ENCODE measurements at places on chromosomes 4 and X.

GRCh38 chrX:44224760-44225159 lies 118.7 kb downstream of the EFHC2 start:
- no peak for DNase-seq

GRCh38 chr4:158020734-158021346 lies 152.0 kb downstream of the GASK1B start:
- DNase-seq, result no peak

GRCh38 chr4:77100234-77100633 lies 24.4 kb upstream of the CCNI start:
- DNase-seq, result no peak

GRCh38 chr4:133147921-133148689 lies 989 bp upstream of the PCDH10 start:
- DNase-seq, result no peak

GRCh38 chr4:185779517-185779916 lies 32.5 kb downstream of the SORBS2 start:
- DNase-seq, result no peak

DNA sequence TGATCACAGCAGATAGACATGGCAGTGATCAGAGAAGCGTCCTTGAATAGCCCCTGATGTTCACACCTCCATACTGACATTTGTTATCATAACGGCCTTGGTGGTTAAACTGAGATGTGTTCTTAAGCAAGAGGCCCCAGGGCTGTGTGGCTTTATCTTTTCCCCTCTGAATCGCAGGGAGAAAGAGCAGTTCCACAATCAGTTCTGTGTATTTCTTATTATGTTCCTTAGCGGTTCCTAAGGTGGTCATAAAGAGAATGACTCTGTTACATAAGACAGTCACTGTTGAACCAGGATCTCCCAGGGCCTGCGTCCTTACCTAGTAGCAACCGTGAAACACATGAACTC lies 52.8 kb upstream of the CBR4 start:
- DNase-seq, result no peak

- no peak for DNase-seq
These were observed 119.2 kb downstream of the NAA11 start for GRCh38 chr4:79206660-79207059.

DNA sequence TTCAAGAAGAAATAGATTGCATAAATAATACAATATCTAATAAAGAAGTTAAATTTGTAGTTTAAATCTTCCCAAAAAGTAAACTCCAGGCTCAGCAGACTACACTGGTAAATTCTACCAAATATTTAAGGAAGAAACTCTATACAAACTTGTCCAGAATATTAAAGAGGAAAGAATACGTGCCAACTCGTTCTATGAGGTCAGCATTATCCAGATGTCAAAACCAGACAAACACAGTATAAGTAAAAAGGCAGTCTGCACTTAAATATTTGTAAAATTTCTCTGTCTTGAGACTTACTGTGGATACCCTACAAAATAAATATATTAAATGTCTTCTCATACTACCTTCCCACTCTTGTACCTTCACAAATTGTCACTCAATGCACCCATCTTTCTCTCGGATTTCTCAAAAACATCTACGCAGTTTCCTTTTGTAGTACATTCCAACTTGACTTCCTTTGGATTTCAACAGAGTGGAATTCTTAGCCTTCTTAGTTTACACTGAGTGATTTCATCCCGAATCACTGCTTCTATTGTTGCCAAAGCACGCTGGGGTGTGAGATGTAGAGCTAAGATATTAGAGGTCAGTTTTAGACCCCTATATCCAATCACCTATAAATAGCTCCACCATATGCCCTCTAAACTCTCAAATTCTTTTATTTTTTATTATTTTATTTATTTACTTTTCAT lies 71.6 kb upstream of the MAB21L2 start:
- DNase-seq, result no peak

DNA sequence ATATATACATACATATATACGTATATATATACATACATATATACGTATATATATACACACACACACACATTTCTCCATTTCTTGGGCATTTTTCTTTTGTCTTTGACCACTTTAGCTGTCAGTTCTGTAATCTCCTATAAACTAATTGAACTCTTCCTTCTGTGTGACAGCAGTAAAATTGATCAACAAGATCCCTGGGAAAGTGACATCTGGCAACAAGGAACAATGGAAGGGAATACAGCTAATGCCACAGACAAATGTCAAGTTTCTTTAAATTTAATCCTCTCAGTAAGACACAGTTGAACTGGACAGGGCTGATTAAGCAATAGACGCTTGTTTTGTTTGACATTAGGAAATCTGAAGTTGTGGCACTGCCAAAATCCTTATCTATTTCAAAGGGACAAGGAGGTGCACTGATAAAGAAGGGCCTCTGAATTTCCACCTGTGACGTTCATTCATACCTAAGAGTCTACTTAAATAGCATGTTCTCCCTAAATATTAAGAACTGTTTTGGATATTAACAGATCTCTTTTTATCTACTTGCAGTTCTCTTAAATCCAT lies 126.9 kb downstream of the RNF150 start:
- no peak for DNase-seq

- DNase-seq, result no peak
These were observed 14.8 kb downstream of the AMTN start for GRCh38 chr4:70533211-70533610.

DNA sequence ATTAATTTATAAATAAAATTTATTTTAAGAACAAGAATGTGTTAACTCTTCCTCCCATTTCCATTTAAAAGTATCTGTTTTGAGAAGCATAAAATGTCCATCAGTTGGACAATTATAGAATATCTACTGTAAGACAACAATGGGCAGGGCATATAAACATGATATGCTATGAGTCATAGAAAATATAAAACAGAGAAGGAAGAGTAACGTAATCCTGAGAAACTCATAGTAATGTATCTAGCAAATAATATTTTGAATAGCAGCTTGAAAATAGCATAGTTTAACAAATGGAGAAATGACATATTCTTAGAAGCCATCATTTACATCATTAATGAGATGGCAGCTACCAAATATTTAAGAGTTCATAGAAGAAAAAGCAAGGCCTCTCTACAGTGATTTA lies 820.3 kb upstream of the PCDH10 start:
- no peak for DNase-seq

DNA sequence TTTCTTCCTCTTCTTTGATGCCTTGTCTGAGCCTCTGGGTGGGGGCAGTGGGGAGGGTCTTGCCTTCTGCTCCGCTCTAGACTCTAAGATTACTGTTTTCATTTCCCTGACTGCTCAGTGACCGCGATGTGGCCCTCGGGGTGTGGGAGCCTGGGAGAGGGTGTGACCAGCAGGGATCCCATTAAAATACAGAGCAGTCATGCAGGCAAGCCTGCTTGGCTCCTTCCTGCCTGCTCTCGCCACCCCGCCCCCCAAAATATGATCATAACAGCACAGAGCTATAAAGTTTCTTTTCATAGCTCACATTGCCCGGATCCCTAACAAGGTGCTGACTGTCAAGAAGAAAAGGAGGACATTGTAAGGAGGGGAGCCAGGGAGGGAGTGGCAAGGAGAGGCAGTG lies 332.9 kb downstream of the RAB28 start:
- DNase-seq, result no peak

- no peak for DNase-seq
These were observed 456.8 kb downstream of the TRIML1 start for GRCh38 chr4:188596021-188596420.

DNA sequence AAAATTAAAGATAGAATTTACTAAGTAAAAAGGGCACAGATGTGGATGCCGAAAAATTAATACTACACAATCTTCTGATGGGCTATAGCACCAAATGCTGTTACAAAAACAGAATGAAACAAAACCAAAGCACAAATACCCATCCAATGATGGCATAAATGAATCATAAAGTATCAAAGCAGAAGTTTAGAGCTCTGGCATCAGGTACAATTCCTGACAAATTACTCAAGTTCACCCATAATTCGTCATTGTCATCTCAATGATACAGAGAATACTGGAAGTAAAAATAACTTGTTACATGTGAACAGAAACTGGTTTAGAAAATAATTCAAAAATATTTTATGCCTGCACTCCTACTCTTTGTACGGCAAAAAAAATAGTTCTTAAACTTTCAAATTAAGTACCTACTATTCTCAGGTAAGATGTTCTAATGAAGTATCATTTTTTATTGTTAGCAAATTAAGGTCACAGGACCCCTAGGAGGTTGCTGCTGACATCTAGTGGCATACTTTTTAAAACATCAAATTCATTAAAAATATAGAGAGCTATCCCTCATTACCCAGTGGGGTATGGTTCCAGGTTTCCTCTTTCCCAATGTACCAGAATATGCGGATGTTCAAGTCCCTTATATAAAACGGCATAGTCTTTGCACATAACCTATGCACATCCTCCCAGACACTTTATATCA lies 126.1 kb downstream of the INPP4B start:
- DNase-seq, result no peak

GRCh38 chr4:99458911-99459447 lies 23.8 kb upstream of the ADH7 start:
- no peak for DNase-seq

DNA sequence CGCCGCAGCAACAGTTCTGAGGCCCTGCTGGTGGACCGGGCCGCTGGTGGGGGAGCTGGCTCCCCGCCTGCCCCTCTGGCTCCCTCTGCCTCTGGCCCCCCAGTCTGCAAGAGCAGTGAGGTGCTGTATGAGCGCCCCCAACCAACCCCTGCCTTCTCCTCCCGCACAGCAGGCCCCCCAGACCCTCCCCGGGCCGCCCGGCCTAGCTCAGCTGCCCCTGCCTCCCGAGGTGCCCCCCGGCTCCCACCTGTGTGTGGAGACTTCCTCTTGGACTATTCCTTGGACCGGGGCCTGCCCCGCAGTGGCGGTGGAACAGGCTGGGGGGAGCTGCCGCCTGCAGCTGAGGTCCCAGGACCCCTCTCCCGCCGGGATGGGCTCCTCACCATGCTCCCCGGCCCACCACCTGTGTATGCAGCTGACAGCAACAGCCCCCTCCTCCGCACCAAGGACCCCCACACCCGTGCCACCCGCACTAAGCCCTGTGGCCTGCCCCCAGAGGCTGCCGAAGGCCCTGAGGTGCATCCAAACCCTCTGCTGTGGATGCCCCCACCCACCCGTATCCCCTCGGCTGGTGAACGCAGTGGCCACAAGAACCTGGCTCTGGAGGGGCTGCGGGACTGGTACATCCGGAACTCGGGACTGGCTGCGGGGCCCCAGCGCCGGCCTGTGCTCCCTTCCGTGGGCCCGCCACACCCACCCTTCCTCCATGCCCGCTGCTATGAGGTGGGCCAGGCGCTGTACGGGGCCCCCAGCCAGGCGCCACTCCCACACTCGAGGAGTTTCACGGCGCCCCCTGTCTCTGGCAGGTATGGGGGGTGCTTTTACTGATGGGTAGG lies 6.3 kb downstream of the PRAF2 start:
- no peak for DNase-seq

DNA sequence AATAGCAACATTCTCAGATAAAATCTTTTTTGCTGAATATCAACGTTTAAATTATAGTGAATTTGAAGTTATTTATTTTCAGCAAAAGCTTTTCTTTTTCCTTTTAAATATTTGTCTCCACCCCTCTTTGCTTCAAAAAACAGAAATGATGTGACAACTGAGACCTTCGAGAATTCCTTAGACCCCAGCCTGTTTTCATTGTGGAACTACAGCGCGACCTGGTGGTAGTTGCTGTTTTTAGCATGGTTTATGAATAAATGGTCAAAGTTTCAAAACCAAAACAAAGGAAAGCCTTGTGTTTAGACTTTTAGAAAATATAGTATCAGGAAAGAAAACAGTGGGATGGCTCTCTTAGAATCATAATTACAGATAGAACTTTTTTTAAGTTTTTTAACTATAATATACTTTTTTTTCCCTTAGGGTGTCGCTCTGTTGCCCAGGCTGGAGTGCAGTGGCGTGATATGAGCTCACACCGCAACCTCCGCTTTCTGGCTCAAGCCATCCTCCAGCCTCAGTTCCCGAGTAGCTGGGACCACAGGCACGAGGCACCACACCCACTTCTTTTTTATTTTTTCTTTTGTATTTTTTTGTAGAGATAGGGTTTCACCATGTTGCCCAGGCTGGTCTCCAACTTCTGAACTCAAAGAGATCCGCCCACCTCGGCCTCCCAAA lies 26.8 kb upstream of the TMEM184C start:
- DNase-seq, result no peak

GRCh38 chr4:102213031-102213430 lies 132.3 kb downstream of the SLC39A8 start:
- DNase-seq, result no peak

GRCh38 chrX:41721590-41721989 lies 2.4 kb upstream of the GPR82 start:
- no peak for DNase-seq

DNA sequence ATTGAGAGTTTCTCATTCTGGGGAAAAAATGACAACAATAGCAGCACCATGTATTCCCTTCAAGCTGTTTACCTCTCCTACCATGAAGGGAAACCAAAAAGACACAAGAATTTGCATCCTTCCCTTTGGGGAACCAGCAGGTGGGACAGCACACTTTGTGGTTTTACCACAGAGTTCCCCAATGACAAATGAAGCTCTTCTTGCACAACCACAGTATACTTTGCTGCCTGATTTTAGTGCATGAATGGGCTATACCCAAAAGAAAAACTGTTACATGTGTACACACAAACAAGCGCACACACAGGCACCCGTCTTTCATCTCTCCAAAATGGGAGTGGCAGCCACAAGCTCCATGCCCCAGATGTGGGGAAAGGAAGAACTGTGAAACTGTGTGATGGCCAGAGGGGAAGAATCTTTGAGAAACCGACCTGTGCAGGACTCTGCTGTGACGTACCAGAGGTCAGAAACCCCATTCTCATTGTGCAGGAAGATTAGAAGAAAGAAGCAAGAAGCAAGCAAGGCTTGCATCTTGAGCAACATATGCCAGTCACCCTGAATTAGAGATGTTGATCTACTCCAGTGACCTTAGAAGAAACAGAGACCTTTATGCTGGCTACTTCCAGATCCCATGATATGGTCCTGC lies 2.7 kb upstream of the MAML3 start:
- DNase-seq, result no peak

DNA sequence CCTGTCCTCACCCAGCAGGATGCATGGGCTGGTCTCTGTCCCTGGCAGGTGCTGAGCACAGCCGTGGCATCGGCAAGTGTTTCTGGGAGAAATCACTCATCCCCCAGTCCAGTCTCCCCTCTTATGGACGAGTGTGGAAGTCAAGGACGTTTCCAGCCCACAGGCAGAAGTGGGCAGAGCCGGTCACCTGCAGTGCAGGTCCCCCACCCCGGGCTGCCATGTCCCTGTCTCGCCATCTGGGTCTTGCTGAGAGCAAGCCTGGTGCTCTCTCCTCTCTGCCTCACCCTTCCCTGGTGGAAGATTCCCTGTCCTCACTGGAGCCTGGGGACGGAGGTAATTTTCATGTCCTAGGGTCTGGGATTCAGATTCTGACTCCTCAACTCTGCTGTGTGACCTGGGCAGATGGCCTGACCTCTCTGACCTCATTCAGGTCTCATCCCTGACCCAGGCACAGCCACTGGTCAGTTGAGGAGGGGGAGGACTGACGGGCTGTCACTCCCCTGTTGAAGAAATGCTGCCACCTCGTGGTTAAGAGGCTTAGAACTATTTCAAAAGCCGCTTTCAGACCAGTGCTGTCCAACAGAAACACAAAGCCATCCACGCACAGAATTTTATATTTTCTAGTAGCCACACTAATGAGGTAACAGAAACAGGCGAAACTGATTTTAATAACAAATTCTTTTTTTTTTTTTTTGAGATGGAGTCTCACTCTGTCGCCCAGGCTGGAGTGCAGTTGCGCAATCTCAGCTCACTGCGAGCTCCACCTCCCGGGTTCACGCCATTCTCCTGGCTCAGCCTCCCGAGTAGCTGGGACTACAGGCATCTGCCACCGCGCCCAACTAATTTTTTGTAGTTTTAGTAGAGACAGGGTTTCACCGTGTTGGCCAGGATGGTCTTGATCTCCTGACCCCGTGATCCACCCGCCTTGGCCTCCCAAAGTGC lies 1.8 kb downstream of the CPZ start:
- DNase-seq, result no peak
